ENCODE measurements at places on chromosomes 1 and 21.

DNA sequence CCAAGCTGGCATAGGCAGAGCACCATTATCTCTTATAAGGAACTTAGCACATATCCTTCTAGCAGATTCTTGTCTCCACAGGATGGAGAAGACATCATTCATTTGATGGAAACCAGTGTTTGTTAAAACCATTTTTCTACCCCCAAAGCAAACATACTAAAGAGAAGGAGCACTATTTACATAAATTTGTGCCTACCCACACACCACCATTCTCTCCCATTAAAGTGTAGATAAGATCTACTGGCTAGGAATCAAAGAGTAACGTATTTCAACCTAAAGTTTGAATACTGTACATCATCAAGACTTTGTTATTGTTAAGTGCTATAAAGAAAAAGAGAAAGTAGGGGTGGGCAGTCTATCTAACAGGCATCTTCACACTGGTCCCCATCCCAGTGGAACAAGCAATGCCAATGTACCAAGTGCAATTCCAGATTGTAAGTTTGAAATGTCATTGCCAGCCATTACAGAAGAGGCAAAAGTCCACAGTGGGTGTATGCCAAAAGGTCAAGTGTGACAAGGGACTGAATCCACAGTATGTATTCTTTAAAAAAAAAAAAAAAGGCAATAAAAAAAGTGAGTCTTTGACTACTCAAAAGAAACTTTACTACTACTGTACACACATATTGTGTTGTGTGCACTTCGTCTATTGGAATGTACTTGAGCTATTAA lies 18.8 kb downstream of the CCSAP start:
- DNase-seq = no peak

DNA sequence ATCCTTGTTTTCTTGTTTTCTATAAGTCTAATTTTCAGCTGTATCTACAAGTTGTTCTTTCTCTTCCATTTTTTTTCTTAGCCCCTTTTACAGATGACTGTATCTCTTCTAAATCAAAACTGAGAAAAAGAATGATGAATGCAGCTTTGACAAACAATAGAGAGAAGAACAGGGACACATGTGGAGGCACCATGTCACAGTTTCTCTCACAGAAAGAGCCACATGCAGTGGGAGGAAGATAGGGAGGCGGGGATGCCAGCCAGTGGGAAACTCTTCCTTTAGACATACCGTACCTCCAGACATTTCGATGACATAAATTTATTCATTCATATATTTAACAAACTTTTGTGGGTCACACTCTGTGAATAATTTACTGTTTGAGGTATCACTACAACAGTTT lies 45.5 kb downstream of the NME7 start:
- DNase-seq = no peak

- no peak for DNase-seq
Observed at GRCh38 chr21:41648591-41649031, 118.2 kb downstream of the RIPK4 start.

GRCh38 chr1:194870860-194871259 lies 1684.4 kb upstream of the B3GALT2 start:
- no peak for DNase-seq

DNA sequence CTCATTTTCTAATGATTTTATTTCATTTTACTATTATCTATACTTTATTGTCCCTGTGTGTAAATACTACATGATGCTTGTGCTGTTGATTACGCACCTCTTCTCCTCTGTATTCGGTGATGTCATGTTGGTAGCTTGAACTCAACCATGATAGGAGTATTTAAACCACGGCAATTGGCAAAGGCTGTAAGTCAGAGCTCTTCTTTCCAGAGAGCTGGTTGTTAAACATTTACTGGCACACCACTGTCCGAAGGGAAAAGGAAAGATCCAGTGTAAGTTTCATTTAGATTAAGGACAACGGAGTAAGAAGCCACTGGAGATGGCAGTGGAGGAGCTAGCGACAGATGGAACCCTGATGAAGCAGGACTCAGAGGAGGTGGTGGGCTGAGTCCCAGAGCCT lies 93.4 kb upstream of the KCNE2 start:
- no peak for DNase-seq

- no peak for DNase-seq
Observed at GRCh38 chr1:17162941-17163340, 42.0 kb upstream of the PADI1 start.

DNA sequence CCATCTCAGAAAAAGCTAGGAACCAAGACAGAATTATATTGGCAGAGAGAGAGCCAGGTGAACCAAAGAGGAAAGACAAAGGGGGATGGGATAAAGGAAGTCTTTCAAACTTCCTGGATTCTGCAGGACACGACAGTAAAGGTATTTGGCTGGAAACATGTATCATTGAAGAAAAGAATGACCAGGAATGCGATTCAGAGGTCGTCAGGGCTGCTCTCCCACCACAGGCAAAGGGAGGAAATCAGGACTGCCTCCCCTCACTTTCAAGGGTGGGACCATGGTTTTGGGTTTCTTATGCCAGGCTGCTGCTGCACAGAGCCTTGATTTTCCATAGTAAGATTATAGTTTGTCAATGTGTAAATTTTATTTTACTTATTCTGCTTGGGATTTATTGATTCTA lies 848.8 kb downstream of the BRINP3 start:
- no peak for DNase-seq

DNA sequence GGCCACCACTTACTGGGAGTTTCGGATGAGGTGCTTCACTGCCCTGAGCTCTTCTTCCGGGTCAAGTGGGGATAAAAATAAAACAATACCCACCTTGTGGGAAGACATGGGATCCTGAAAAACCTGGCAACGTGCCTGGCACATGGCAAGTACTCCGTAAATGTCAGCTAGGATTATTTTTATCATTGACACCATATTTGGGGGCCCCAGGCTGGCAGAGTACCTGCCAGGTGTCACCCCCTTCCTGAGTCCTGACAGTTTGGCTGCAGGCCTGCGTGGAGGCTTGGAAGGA lies 9.2 kb upstream of the EPHA2 start:
- DNase-seq = peak; percentile 7

GRCh38 chr21:40829791-40830190 lies 17.2 kb downstream of the DSCAM start:
- DNase-seq = no peak

GRCh38 chr1:43232074-43232473 lies 37.7 kb upstream of the TMEM125 start:
- DNase-seq = no peak

GRCh38 chr1:160112357-160112756 lies 3.2 kb upstream of the ATP1A2 start:
- no peak for DNase-seq

GRCh38 chr1:150321826-150322166 lies 463 bp downstream of the PRPF3 start:
- DNase-seq = peak; percentile 39

DNA sequence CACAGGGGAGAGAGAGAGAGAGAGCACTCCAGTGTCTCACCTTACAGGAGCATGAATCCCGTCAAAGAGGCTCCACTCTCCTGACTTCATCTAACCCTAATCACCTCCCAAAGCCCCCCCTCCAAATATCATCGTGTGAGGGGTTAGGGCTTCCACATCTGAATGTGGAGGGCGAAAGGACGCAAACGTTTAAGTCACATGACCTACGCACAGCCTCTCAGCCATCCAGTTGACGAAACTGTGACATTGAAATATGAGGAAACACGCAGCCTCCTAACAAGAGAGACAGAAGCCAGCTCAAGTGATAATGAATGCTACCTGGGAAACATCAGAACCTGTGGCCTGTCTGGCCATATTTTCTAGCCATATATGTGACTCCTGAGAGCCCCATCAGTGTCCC lies 63.7 kb downstream of the MATN1 start:
- no peak for DNase-seq

DNA sequence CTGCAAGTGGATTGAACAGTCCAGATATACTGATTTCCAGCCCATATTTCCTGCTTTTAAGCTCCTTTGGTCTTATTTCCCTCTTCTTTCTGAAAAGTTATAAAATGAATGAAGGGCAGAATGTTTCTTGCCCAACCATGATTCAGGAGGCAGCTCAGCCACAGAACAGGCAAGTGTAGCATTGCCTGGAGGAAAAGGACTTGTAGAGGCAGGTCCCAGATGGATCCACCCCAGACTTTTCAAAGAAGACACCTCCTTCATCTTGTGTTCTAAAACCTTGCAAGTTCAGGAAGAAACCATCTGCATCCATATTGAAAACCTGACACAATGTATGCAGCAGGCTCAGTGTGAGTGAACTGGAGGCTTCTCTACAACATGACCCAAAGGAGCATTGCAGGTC lies at the start of gene CLCA2:
CLCA2 (plus strand) TSS at position 299 of the 400 bp plus-strand sequence; CDS start at position 376, 77 bp downstream.
- no peak for DNase-seq

DNA sequence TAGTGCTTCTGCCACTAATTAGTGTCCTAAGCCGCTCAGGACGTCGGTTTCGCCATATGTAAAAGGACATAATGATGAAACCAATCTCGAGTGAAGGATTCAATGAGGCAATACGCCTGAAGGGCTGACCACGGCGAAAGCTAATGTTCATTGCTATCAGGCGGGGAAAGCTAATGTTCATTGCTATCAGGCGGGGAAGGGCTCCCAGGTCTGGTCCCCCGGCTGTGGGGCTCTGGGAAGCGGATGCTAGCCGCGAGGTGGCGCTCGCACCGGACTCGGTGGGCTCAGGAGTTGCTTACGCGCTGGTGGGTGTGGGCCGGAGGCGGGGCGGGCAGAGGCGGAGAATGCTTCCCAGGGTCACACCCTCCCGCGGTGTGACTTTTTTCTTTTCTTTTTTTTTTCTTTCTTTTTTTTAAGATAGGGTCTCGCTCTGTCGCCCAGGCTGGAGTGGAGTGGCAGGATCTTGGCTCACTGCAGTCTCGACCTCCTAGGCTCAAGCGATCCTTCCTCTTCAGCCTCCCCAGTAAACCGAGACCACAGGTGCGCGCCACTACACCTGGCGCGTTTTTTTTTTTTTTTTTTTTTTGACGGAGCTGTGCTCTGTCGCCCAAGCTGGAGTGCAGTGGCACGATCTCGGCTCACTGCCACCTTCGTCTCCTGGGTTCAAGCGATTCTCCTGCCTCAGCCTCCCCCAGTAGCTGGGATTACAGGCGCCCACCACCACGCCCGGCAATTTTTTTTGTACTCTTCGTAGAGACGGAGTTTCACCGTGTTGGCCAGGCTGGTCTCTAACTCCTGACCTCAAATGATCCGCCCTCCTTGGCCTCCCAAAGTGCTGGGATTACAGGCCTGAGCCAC lies 1.1 kb upstream of the PEAR1 start:
- DNase-seq = peak; percentile 70

- peak; percentile 79 for DNase-seq
Observed at GRCh38 chr1:7902478-7903085, 38.1 kb downstream of the TNFRSF9 start.

- no peak for DNase-seq
Observed at GRCh38 chr1:151553659-151554058, 13.6 kb downstream of the TUFT1 start.

DNA sequence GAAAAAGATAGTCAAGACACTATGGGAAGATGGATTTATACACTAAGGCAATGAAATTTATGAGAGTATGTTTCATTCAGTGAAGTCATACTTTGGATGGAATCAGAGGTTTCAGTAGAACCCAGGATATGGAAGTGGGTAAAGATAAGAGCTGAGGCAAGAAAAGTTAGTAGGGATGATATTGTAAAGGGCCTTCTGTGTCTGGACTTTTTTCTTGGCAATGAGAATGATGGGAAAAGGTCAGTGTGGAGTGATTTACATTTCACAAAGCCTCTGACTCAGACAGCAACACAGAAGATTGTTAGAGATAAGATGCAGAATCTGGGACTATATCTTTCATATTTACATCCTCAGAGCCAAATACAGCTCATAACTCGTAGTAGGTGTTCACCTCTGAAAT lies 32.1 kb downstream of the SH3BGR start:
- DNase-seq = no peak

DNA sequence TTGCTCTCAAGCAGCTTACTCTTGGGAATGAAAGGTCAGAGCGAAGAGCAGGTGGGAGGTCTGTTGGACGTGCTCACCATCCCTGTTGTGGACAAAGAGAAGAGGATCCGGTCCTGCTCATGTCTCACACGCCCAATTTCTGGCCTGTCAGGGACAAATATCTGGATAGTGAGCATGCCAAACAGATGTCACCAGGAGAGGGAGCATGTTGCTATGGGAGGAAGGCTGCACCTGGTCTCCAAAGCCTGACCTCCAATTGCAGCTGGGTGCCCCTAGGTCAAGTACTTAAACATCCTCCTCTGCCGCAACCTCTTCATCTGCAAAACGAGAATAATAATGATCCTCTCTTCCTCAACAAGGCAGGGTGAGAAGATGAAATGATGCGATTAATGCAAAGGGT lies 53.4 kb downstream of the DMRTA2 start:
- DNase-seq = peak; percentile 11

- DNase-seq = no peak
Observed at GRCh38 chr1:227903614-227904501, 43.9 kb downstream of the WNT9A start.

DNA sequence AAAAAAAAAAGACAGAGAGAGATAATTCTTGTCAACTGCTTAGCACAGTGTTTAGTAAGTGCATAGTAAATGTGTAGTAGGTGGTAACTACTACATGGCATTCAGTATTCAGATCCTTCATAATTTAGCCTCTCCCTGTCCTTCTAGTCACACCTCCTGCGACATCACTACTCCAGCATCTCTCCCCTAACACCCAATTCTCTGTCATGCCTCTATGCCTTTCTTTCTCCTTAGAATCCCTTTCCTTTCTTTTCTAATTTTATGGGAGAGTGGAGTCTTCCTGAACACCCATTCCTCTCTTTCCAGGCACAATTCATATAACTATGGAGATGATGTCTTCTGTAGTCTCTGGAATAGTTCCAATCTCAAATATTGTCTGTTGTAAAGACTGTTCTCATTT lies 3.9 kb upstream of the VPS72 start:
- no peak for DNase-seq

GRCh38 chr21:28239340-28239739 lies 753.3 kb downstream of the LTN1 start:
- no peak for DNase-seq

DNA sequence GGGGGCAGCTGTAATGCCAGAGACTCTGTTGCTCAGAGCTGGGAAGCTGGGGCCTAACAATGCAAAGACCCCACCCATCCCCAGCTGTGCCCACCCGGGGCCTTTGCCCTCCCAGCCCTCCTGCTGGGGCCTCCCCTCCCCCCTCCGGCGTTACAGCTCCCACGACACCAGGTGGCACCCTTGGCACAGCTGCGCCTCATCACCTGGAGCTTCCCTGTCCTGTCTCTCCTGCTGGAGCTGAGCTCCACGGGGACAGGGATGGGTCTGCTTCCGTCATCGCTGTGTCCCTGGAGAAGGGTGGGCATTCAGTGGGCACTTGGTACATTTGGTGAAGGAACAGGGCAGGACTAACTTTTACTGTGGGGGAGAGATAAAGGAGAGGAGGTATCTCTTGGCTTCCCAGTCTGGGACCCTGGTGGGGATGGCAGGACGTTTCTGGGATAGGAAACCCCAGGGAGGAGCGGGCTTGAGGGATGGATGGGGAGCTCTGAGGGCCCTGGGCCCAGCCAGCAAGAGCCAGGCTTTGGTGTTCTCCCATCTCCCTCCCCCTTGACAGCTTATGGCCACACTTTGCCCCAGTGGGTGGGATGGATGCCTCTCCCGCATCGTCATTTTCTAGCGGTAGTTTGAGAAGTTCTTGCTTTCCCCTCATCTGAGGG lies 453.2 kb downstream of the PTPRU start:
- no peak for DNase-seq
